ENCODE measurements at places on chromosomes 16 and 17. TPM values are rescaled to one million over a fixed set of nuclear protein-coding genes. Genes with fewer than 3 reads are reported as not detected.

CTF1 gene
- 18.8 TPM for total RNA-seq

SEPTIN12 gene
- not detected for total RNA-seq

WNT3 gene
- total RNA-seq: 1.3 TPM

PRSS21 gene
- total RNA-seq: not detected

TBC1D28 gene
- not detected for total RNA-seq

MT1F gene
- 7.1 TPM for total RNA-seq

ENPP7 gene
- not detected for total RNA-seq

ADAD2 gene
- total RNA-seq: 0.83 TPM

TBC1D3 gene
- not detected for total RNA-seq

SLC5A10 gene
- total RNA-seq: not detected

TMEM204 gene
- total RNA-seq: 39.5 TPM

XYLT1 gene
- total RNA-seq: 57.1 TPM

SULT1A4 gene
- 5.8 TPM for total RNA-seq

USH1G gene
- total RNA-seq: not detected

UTP18 gene
- total RNA-seq: 17.9 TPM

TPSD1 gene
- 1.7 TPM for total RNA-seq

FOXF1 gene
- 94.5 TPM for total RNA-seq

RNF43 gene
- not detected for total RNA-seq

INCA1 gene
- total RNA-seq: 4.1 TPM
